Suppressor macrophage (primary cell): ENCODE measurements at places on chromosomes 1 and 21.

GRCh38 chr1:246107516-246108277, 399.4 kb downstream of the SMYD3 start:
- no peak for DNase-seq

GRCh38 chr21:37783016-37783415, 133.2 kb downstream of the KCNJ6 start:
- DNase-seq, result no peak

DNA sequence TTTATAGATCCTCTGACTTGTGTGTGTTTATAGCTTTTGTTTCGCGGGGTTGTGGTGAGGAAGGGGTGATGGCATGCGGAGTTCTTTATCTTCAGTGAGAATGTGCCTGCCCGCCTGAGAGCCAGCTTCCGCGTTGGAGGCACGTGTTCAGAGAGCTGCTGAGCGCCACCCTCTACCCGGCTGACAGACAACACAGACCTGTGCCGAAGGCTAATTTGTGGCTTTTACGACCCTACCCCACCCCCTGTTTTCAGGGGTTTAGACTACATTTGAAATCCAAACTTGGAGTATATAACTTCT, 14.4 kb upstream of the CD101 start:
- peak; percentile 30 for DNase-seq

GRCh38 chr1:113282008-113282892, 108.1 kb upstream of the MAGI3 start:
- DNase-seq, result no peak

DNA sequence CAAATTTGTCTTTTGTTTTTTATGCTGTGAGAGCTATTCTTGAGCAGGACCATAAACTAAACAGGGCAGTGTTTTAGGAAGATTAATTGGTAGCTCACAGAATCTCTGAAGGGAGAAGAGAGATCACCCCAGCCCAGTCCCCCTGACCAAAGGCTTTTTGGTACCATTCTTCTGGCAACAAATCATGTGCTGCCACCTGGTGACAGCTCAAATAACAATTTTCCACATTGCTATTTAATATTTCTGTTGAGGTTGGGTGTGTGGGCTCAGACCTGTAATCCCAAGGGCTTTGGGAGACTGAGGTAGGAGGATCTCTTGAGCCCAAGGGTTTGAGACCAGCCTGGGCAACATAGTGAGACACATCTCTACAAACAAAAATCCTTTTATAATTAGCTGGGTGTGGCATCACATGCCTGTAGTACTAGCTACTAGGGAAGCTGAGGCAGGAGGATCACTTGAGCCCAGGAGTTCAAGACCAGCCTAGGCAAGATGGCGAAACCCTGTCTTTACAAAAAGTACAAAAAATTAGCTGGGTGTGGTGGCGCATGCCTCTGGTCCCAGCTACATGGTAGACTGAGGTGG, 2.2 kb upstream of the TESK2 start:
- peak; percentile 81 for DNase-seq

- no peak for DNase-seq
Measured at GRCh38 chr1:219444474-219444873, 168.4 kb downstream of the ZC3H11B start.

- DNase-seq, result peak; percentile 48
Measured at GRCh38 chr1:231108516-231109302, 53.1 kb upstream of the TRIM67 start.

DNA sequence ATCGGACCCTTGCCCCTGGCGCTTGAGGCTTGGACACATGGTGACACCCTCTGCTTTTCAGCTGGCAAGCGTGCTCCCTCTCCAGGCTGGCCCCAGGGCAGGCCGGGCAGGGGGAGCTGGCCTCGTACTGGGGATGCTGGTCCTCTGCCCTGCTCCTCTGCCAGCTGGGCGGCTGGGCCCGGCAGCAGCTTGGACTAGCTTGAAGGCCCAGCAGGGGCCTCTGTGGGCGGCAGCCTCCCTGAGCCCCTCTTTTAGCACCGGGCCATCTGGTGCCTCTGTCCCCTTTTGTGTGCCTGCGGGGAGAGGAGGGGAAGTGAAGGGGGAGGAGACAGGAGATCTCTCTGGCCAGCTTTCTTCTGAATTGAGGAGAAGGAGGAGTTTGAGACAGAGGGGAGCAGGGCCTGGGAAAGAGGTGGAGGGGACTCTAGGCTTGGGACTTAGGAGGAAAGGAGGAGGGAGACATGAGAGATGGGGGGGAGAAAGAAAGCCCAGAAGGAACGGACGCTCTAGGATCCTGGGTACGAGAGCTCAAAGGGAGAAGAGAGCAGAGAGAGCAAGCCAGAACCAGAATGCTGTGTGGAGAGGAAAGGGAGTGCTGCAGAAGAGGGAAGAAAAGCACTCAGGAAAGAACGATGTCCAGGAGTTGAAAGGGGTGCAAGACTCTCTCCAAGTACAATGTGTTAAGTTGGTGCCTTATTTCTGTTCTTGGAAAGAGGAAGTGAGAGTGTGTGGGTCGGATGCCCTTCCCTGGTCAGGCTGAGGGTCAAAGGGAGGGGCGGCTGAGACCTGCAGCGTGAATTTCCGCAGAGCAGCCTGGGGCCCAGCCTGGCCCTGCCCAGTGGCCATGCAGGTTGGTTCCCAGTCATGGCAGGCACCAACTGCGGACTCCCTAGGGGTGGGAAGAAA, 40.3 kb downstream of the IER5 start:
- DNase-seq, result peak; percentile 94

DNA sequence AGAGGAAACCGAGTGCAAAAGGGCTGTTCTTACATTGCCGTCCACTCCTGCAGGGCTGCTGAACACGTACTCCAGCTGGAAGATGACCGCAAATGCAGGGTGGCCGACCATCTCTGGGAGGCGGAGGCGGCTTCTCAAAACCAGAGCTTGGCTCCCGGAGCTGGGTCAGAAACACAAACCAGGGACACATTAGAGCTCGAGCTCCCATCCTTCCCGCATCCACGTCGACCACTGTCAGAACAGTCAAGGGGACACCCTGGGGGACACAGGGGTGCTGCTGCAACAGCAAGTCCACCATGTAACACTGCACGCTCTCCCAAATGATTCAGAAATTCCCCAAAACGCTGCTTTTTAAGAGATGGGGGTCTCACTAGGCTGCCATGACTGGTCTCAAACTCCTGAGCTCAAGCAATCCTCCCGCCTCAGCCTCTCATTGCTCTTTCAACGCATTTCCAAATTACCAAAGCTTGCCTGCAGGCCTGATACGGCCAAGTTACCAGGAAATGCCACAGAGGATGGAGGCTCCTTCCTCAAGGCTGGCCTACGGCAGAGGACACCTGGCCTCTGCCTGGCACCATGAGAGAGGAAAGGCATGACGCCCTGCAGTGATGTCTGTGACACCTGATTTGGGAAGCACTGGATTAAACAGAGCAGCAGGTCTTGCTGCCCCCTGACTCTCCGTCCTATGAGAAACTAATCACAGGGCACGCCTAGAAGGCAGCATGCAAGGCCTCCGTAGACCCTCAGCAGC, 45.0 kb downstream of the NPHP4 start:
- no peak for DNase-seq

DNA sequence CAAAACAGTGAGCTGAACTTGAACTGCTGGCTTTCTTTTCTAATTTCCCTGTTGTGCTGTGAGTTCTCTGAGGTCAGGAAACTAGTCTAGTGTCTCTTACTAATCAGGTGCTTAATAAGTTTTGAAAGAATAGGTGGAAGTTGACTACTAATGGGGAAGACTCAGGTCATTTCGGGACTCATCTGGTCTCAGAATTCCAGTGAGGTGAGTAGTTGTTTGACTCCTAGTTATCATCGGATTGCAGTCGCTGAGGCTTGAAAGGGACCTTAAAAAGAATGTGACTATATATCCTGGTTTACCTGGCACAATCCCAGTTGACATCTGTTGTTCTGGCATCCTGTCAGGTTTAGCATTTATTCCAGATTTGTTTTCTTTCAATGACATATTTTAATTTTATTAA, 81.4 kb upstream of the SPAG17 start:
- no peak for DNase-seq

DNA sequence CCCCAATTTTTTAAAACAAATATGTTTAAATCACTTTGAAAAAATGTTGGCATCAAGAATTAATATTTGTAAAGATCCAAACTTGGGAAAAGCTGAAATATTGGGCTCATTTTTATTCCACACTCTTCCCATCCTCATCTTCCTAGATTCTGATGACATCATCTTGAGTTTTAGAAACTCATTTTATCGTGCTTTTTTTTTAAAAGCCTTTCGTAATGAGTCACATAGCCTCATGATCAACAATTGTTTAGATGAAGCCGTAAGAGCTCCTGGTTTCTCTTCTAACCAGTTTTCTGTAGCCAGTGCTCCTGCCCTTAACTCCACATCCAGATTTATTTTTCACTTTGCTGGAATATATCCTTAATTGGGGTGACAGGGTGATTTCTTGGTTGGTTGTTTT, 78.6 kb downstream of the POFUT2 start:
- DNase-seq, result no peak
